ENCODE measurements at places on chromosomes 16 and 17. TPM values are rescaled to one million over a fixed set of nuclear protein-coding genes. Genes with fewer than 3 reads are reported as not detected.

RPA1 gene
- total RNA-seq: 33.3 TPM

ACSM3 gene
- total RNA-seq: 70.8 TPM

MPO gene
- 0.43 TPM for total RNA-seq

SEPTIN12 gene
- total RNA-seq: not detected

SLC22A31 gene
- total RNA-seq: 0.30 TPM

ZNF624 gene
- 0.60 TPM for total RNA-seq

EMC8 gene
- 13.3 TPM for total RNA-seq

CD300E gene
- total RNA-seq: 0.08 TPM

PRAC2 gene
- not detected for total RNA-seq

CLEC10A gene
- total RNA-seq: 1.1 TPM

KDM6B gene
- total RNA-seq: 18.1 TPM

OR4D2 gene
- not detected for total RNA-seq

PTX4 gene
- total RNA-seq: not detected

APRT gene
- 68.9 TPM for total RNA-seq

CPNE7 gene
- 0.88 TPM for total RNA-seq

C17orf78 gene
- total RNA-seq: not detected

TELO2 gene
- total RNA-seq: 36.4 TPM

OR1A1 gene
- not detected for total RNA-seq

CA7 gene
- not detected for total RNA-seq

SRCIN1 gene
- 19.3 TPM for total RNA-seq

KRT17 gene
- not detected for total RNA-seq

Measured in left lobe of liver (tissue), 2 donors.